H9 (cell line): ENCODE measurements at places on chromosomes 1 and 21. TPM values are rescaled to one million over a fixed set of nuclear protein-coding genes. Genes with fewer than 3 reads are reported as not detected.

The MYOC gene
- total RNA-seq, result not detected in 2 replicates

The SSU72 gene
- 179 and 186 TPM in 2 replicates for total RNA-seq

The CACHD1 gene
- total RNA-seq, result 89.5 and 94.2 TPM in 2 replicates

The CCDC181 gene
- 2.9 TPM in 2 replicates for total RNA-seq

The TTC39A gene
- total RNA-seq, result 7.7 and 9.1 TPM in 2 replicates

The TP73 gene
- total RNA-seq, result 4.7 and 4.9 TPM in 2 replicates

The KRTAP19-4 gene
- total RNA-seq, result not detected in 2 replicates

The FAM167B gene
- total RNA-seq, result 1.5 and 2.1 TPM in 2 replicates

The CYP4X1 gene
- 0.44 and 0.50 TPM in 2 replicates for total RNA-seq
